ENCODE measurements at places on chromosomes 5 and 9.
A peak's percentile ranks its signal among the peaks of the same experiment; 100 is the strongest.

DNA sequence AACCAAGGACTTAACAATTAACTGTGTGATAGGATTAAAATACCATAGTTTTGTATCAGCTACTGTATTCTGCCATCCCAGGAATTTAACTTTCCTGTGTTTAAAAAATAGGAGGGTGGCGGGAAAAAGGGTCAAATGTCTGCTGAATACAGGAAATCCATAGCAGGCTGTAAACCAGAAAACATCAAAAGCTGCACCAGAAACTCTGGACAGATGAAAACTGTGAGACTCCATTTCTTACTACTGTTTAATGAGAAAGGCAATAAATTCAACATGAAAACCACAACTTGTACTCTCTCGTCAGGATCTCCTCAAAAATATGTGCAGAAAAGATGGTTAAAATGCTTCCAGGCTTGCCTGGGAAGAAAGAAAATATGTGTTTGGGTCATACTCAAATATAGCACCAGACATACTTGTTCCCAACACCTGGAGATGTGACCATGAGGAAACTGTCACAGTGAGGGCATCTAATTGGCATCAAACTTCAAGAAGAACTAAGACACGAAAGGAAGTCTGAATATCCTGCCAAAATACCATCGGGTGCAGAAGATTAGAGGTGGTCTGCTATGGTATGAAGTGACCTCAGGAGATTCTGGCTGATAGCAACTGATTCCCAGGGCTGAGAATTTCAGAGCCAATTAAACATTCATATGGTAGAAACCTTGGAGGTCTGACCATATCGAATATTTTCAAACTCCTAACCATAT, 164.7 kb upstream of the TARS1 start:
- no peak for DNase-seq

DNA sequence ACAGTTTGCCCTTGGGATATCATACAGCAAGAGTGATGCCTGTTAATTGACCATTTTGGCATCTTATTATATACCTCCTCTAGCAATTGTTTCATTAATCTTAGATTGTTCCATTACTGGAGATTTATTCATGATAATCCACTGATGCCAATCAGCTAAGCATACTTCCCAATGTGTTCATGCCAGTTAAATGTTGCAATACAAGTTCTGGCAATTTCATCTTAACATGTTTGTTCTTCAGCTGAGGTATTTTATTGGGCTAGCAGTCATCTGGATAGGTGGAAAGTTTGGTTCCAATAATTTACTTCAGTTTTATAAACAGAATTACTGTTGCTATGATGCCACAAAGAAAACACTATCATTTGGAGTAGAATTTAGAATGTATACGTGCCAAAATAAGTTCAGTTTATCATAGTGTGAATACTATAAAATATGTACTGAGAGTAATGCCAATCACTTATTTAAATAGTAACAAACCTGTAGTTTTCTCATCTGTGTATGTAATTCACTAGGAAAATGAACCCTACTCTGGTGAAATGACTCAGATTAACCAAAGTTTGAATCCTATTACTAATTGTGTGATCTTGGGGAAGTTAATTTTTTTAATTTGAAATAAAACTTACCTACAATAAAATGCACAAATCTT, 27.9 kb upstream of the IL31RA start:
- no peak for DNase-seq

GRCh38 chr5:111967463-111967862, 210.5 kb upstream of the NREP start:
- no peak for DNase-seq

GRCh38 chr5:88954511-88954910, 71.5 kb upstream of the MEF2C start:
- no peak for DNase-seq

- DNase-seq: no peak
Observed at GRCh38 chr5:17196697-17197096, 20.7 kb upstream of the BASP1 start.

DNA sequence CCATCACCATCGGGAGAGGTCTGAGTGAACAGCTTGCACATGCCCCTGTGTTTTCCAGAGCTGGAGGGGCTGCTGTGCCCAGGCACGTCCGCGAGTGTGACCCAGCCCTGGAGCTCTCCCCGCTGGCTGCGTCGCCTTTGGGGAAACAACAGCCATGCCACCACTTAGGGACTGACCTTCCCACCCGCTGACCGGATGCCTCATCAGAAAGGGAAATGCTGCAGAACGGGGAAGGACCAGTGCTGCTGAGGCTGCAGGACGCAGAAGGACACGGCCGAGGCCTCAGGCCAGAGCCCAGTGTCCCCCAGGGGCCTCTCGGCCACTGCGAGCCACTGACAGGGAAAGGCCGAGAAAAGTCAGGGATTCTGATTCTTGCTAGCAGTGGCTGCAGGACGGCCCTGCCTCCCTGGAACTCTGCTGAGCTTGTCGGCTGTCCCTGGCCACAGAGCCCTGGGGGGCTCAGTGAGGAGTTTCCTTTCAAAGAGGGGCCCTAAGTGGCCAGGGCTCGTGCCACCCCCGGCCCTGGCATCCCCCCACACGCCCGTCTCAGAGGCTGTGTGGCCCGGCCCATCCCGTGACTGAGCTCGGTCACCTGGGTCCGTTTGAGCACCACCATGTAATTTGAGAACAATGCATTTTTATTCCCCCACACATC, 130.8 kb downstream of the ZNF354C start:
- no peak for DNase-seq

DNA sequence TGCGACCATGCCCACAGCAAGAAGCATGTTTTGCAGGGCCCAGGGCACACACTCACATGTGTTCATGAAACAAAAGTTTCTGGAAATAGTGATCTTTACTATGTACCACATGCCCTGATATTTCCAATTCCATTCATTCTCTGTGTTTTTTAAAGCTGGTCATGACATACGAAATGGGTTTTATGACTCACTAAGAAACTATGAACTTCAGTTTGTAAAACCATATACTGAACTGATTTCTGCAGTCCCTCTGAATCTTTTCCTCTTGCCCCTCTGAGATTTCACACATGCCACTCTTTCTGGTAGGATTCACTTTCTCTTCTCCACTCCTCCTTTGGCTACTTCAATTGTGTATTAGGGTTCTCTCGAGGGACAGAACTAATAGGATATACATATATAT, 416.1 kb upstream of the TRPC7 start:
- DNase-seq: no peak

DNA sequence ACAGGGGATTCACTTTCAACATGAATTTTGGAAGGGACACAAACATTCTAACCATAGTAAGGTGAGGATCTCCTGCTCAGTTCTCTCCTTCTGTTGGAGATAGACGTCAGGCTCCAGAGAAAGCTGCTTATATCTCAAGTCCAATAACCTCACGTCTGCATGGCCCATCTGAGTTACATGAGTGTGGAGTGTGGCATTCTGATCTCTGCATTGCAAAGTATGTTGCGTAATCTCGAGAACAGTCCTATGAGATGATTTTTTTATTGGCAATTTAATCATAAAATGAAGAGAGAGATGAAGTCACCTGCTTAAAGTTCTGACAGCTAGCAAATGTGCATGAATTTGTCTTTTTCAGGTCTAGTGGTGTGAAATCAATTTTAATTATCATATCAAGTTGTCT, 118.8 kb downstream of the SLC12A2 start:
- DNase-seq: no peak

- no peak for DNase-seq
Observed at GRCh38 chr5:131363811-131364506, 100.1 kb downstream of the CDC42SE2 start.

DNA sequence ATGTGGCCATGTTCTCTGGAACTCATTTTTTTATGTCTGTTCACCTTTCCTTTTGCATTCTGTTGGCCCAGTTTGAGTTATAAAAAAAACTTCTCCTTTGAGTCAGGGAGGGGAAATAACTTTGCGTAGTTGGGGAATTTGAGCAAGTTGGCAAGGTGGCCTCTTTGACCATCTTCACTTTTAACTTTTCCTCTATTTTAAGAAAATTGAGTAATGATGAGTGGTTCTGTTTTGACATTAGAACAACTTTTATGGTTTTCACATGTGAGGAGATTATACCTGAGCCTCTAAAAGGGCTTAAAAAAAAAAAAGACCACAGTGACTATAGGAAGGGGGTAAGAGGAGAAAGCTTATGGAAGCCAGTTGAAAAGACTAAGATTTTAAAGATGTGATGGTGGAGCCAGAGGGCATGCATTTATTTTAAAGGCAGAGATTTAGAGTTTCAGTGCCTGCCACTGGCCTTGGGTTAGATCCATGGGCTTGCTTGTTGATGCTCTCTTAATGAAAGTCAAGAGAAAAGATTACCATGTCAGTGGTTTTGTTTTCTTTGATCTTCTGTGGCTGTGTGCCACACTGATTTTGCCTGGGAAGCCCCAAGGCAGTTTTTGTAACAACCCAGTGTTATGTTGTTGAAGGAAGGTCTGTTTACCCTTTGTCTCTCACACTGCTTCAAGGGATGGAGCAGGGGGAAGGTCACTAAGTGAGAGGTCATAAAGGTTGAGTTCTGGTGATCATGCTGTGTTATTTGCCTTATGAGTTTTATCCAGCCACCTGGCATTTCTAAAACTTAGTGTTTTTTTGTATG, 219.7 kb upstream of the CD180 start:
- peak; percentile 36 for DNase-seq

DNA sequence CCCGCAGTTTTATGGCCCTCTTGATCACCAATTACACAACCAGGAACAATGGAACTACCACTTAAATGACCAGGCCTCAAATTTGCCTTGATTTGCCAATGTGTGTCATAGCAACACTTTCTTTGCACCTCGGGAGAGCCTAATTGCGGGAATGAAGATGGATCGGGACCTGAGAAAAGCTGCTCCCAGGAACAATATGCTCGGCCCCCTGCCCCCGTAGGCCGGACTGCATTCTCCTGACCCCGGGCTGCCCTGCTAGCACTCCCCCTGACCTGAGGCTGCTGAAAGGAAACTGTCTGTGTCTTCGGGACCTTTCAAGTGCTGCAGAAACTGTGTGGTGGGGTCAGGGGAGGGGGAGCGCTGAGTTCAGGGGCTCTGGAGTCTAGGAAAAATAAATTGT, 294.3 kb upstream of the IRX1 start:
- no peak for DNase-seq

- no peak for DNase-seq
Observed at GRCh38 chr5:167393358-167393757, 898.1 kb upstream of the WWC1 start.

DNA sequence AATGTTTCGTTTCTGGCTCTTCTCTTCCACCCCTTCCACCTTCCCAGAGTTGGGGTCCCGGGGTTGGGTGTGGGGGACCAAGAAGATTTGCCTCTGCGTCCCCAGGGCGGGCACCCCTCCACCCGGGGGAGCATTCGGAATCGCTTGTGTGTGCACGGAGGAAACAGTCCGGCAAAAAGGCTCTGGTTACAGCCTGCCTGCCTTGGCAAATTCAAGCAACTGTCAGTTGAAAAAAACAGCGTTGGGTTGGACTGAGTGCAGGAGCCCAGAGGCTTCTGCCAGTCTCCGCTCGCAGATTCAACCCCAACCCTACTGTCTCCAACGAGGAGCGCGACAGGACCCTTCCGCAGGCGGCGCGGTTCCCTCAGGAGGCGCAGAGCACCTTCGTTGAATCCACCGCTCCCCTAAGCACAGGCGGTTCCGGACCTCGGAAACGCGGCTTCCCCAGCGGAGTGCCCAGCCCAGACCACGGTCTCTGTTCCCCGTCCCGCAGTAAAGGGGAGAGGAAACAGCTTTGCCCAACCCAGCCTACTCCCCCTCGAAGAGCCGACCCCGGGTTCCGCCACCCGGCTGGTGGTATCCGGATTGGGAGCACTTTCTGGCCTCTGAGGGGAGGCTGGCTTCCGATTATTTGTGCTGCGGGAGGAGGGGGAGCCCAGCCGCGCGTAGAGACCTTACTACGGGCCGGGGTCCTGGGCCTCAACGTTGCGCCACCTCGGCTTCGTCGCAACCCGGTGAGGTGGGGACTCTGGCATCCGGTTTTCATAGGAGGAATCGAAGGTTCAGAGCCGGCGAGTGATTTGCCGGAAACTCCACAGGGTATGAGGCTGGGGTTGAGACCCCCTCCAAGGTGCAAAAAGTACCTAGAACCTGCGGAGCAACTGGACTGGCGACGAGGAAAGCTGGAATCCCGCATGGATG, 9.6 kb downstream of the LHX6 start:
- DNase-seq: no peak

DNA sequence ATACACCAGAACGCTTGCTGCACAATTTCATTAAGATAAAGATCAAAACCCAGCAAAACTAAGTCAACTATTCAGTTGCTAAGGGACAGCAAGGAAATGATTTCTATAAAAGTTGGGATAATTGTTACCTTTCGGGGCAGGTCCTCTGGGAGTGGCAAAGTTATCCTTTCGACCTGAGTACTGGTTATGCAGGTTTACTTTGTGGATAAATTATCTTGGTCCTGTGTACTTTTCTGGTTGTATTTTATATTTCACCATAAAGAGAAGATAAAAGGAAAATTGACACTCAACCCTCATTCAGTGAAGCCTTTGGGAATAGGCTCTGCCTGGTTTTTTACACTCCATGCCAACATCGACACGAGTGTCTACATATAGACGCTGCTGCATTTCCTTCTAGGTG, 146.5 kb downstream of the SYK start:
- DNase-seq: no peak

DNA sequence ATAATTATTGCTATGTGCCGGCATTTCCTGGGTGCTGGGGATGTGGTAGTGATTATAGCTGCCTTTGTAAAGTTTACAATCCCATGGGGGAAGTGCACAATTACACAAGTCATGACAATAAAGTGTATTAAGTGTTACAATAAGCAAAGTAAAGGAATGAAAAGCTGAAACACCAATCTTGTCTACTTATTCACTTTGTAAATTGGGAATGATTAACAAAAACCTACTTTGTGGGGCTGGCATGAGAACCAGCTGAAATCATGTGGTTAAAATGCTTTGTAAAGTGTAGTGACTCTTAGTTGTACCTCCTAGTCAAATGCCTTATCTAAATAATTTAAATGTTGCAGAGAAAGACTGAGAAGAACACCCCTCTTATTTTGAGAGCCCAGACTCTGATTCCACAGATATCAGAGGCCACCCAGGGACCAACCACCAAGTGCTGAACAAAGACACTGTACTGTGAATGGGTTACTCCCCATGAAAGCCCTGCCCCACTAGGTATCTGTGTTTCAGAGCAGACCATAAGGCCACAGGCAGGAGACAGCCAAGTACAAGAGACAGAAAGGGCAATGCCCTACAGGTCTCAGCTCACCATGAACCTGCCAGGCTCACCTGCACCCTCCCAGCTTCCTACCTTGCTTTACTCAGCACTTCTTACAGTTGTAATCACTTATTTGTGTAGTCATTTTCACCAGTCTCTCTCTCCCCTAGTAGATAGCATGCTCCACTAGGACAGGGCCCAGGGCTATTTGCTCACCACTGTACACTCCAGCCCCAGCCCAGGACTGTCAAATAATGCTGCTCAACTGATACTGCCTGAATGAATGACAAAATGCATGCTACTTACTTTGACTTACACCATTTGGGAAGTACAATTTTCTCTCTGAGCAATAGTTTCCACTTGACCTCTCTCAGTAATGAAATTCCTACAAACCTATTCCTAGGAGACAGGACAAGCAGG, 101.6 kb upstream of the APC start:
- no peak for DNase-seq
